ENCODE measurements at places on chromosomes 7 and 10.

- no peak for DNase-seq
Measured at GRCh38 chr7:127885222-127885772, 145.9 kb downstream of the LRRC4 start.

- no peak for DNase-seq
Measured at GRCh38 chr7:28157831-28158416, 22.7 kb downstream of the JAZF1 start.

GRCh38 chr10:102710609-102711008 lies 3.6 kb downstream of the ARL3 start:
- DNase-seq: no peak

DNA sequence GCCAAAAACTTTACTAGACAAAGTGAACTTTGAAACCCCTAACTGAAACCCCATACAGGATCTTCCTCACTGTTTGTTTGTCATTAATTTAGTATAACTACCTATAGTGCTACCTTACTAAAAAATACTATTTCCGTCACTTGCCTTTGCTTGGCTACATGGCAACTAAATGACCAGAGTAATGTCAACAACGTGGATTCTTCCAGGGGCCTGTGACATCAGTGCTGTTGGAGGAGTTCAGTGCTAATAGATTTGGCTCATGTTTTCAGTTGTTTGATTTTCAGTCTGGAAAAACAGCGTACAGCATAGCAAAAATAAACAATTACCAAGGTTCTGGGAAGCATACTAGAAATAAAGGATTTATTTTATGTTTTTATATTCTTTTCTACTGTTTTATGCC lies 3.0 kb upstream of the ASB15 start:
- DNase-seq: no peak

DNA sequence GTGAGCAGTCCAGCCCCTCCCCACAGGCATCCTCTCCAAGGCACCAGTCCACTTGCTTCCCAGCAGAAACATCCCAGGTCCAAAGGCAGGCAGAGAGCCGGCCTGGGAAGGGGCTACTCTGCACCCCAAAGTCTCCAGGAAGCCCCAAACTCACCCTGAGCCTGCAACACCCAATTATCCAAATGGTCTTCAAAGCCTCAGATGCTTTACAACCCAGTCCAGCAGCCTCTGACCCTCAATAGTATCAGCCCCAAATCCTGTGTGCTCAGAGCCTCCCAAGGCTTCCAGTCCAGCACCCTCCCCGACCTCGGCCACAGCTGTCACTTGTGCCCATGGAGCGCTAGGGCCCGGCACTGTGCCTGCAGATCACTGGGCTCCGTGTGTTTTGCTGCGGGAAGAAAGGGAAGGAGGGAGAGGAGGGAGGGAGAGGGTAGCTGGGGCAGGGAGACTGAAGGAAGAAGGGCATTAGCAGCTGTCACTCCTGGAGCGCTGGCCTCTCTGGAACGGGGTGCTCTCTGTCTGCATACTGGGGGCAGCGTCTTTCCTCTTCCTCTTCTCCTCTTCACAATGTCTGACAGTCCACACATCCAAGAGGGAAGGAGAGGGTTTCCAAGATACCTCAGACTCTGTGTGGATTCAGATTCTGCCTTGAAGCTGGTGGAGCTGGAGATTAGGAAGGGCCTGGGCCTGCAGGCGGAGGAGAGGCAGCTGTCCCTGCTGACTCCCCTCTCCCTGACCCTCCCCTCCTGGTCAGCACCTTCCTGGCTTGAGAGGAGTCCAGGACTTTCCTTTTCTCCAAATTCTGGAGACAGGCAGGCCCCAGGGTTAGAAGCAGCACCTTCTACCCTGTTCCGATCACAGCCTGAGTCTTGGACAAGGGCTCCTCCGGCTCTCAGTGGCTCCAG lies 13.2 kb downstream of the CALML5 start:
- DNase-seq: no peak

GRCh38 chr7:133053321-133053891 lies 28.5 kb downstream of the CHCHD3 start:
- no peak for DNase-seq
